ENCODE measurements at places on chromosomes 11 and 22.

- no peak for DNase-seq
These were observed 127.3 kb downstream of the FEZ1 start for GRCh38 chr11:125368757-125369156.

- DNase-seq, result peak; percentile 75
These were observed 107.9 kb upstream of the BMAL1 start for GRCh38 chr11:13169709-13170108.

DNA sequence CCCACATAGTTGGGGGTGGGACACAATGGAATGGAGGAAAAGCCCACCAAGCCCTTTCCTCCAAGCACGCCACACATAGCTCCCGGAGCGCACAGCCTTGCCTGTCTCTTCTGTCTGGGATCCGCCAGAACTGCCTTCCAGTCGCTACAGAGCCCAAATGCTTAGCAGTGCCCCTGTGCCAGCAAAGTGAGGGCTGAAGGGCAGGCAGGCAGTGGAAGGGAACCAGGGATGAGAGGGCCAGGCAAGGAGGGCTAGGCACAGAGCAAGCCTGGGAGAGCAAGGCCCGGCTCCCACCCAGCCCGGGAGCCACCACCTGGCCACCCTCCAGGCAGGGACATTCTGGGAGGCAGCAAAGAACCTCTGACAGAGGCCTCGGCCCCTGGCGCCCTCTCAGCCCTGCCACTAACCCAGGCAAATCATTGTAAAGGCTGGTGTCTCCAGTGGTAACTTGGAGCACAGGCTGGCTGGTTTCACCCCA is 32.5 kb downstream of the PPP2R1B start:
- DNase-seq, result no peak

- DNase-seq, result no peak
These were observed 22.7 kb downstream of the CELSR1 start for GRCh38 chr22:46514592-46515207.

GRCh38 chr11:96338910-96339705 is 3.9 kb downstream of the MAML2 start:
- DNase-seq, result no peak

DNA sequence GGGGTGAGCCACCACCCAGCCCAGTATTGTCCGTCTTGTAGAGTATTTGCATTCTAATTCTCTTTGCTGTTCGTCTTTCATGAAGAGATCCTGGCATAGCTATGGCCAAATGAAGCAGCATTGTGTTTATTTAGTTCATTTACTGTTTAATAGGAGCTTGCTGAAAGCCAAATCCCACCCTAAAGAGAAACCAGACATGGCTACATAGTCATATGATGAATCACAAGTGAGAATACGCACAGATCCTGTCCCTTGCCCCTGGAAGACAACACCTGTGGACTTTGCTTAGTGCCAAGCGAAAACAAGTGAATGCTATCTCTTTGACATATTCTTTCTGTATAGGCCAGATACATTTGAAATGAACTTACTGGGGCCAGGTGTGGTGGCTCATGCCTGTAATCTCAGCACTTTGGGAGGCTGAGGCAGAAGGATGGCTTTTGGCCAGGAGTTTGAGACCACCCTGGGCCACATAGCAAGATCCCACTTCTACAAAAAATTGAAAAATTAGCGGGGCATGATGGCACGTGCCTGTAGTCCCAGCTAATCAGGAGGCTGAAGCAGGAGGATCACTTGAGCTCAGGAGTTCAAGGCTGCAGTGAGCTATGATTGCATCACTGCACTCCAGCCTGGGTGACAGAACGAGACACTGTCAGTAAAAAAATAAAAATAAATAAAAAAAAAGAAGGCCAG is 5.1 kb upstream of the ARFGAP3 start:
- DNase-seq, result no peak

- DNase-seq, result no peak
These were observed at the start of gene B4GALNT4 for GRCh38 chr11:369336-370018. Gene B4GALNT4 (plus strand): TSS chr11:369499. CDS start chr11:369804, 305 bp downstream.

DNA sequence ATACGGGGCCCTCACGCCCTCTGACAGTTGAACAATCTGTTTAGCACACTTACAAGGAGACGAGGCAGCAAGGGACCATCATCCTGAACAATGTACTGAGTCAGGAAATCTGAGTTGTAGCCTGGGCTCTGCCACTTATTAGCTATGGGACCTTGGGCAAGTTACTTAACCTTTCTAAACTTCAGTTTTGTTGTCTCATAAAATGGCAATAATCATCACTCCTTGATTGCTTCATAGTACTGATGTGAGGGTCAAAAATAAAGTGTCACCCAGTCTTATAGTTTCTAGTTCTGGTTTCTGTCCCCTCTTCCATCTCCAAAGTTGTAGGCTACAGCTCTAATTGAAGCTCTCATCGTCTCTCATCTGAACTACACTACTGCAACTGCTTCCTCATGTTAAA is 46.7 kb downstream of the RELT start:
- DNase-seq, result no peak

DNA sequence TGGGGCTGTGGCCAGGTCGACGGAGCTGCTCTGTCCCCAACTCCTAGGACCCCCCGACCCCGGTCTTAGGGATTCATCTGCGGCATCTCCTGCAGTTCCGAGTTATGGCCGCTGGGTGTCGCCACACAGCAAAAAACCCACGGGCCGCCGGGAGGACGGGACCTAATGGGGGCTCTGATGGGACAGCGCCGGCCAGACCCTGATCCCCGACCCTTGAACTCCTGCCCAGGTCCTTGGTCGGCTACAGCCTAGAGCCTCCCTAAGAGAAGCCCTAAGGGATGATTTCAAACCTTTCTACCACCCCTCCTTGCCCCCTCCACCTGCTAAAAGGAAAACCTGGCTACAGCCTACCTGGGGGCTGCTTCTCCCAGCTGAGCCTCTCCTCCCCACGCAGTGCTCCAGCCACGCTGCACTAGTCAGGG is 30.8 kb upstream of the LRRC10B start:
- no peak for DNase-seq

GRCh38 chr11:15840966-15841365 is 515.4 kb downstream of the SOX6 start:
- DNase-seq, result no peak

- no peak for DNase-seq
These were observed 89.7 kb upstream of the KCNA4 start for GRCh38 chr11:30106222-30107181.

- DNase-seq, result no peak
These were observed 12.8 kb downstream of the BMAL1 start for GRCh38 chr11:13290221-13290980.

DNA sequence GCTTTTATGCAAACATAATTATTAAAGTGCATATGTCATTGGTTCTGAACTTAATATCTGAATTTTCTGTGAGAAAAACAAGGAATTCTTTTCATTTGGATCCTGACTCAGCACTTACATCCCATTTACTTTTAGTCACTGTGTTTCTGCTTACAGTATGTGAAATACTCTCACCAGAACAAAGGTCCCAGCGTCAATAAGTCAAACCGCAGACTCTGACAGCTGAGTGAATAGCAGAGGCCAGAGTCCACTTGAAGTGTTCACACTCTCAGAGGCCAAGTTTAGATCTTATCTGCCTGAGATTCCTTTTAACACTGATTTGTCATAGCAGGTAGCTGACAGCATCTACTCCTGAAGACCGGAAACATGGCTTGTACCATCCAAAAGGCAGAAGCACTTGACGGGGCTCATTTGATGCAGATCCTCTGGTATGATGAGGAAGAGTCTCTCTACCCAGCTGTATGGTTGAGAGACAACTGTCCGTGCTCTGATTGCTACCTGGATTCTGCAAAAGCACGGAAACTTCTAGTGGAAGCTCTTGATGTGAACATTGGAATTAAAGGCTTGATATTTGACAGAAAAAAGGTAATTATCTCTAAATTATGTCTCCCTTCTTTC is 14.6 kb downstream of the BBOX1 start:
- DNase-seq, result no peak

GRCh38 chr11:78190871-78191538 is 2.3 kb downstream of the USP35 start:
- no peak for DNase-seq

- no peak for DNase-seq
These were observed 28.4 kb upstream of the PITPNB start for GRCh38 chr22:27947448-27947847.

DNA sequence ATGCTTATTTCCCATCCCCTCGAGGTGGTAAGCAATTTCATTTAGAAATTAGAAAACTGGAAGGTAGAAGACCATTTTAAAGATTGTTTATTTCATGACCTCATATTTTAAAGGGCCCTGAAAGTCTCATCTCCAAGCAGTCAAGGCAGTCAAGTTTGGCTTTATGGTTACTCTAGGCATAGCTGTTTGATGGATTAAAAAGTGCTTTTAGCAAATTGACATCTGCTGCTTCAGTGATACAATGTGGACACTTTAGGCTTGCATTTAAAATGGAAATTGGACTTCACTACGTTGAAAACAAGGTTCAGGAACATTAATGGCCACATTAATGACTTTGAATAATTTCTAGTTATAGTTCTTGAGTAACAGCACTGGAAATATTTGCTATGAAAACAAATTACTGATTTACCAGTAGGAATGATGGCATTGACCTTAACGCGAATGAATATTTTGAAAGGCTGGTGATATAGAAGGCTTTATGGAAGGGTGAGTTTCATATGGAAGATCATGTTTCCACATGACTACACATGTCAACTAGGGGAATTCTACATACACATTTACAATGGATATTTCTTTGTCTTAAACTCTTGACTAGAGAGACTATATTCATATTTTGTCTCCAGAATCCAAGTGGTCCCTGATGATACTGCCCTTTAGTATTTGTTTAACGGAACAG is 873.5 kb downstream of the JRKL start:
- DNase-seq, result no peak

DNA sequence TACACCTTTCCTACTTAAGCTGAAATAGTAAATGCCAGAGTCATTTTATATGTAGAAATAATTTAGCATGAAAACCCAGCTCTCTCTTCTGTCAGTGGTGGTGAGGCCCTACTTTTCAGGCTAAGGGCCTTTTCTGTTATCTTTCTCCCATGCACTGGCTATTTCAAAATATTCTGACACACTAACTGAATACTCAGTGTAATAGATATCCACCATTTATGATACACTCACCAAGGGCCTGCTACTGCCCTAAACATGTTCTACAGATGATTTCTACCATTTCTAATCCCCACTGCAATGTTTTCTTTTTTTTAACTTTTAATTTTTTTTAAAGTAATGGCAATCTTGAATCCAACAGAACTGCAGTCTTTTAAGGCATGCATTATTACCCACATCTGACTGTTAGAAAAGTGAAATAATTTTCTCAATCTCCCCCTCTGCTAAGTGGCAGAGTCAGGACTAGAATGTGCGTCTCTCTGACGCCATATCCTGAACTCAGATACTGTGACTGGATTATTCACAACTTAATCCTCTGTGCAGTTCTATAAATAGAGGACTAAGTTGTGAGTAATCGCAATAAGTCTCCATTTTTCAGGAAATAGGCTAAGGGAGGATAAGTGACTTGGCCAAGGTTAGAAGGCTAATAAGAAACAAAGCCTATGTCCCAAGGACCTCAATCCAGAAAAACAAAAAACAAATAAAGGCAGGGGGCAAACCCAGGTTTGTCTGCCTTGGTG is 44.0 kb downstream of the GRAMD1B start:
- peak; percentile 81 for DNase-seq

DNA sequence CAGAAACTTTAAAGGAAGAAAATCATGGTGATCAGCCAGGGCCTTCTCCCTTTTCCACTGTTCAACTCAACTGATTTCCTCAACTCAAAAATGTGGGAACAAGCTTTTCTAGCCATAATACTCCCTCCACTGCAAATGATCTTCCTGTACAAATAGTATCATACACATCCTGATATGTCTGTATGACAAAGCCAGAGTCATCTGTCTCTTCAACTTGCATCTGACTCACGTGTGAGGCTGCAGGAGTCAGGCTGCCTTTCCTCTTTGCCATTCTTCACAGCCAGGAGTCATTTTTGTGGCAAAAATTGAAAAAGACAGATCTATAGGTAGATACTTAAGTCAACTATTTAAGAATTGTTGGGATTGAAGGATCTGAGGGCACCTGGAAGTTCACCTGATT is 13.3 kb downstream of the PATZ1 start:
- no peak for DNase-seq

DNA sequence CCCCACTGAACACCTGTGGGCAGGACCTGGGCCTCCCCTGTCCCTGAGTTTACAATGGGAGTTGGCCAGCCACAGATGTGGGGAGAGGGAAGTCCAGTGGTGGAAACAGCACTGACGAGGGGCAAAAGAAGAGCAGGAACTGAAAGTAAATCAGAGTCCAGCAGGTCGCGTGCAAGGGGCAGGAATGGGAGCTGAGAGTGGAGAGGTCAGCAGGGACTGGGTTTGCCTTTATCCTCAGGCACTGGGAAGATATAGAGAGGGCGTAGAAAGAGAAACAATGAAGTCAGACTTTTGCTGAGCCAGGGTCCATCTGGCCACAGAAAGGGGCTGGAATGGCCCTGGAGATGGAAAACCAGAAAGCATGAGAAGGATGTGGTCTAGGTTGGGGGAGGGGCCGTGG is 8.5 kb downstream of the P2RY6 start:
- no peak for DNase-seq

DNA sequence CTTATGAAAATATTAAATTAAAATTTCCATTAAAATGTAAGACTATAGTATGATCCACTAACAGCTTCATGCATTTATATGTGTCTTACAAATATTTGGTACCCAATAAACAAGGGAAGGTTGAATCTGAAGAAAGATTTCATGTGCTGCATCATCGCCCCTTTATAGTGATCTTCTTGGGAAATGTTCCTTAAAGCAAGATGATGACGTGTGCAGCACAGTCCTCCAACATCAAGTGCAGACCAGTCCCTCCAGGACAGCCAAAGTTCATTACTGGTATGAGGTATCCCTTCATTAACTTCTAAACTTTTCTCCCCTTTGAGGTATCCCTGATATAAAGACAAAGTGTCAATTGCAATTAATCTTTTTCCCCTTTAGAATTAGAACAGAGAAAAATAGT is 567.0 kb downstream of the METTL15 start:
- DNase-seq, result no peak

GRCh38 chr11:121590772-121591404 is 138.1 kb upstream of the SORL1-AS1 start:
- DNase-seq, result no peak

DNA sequence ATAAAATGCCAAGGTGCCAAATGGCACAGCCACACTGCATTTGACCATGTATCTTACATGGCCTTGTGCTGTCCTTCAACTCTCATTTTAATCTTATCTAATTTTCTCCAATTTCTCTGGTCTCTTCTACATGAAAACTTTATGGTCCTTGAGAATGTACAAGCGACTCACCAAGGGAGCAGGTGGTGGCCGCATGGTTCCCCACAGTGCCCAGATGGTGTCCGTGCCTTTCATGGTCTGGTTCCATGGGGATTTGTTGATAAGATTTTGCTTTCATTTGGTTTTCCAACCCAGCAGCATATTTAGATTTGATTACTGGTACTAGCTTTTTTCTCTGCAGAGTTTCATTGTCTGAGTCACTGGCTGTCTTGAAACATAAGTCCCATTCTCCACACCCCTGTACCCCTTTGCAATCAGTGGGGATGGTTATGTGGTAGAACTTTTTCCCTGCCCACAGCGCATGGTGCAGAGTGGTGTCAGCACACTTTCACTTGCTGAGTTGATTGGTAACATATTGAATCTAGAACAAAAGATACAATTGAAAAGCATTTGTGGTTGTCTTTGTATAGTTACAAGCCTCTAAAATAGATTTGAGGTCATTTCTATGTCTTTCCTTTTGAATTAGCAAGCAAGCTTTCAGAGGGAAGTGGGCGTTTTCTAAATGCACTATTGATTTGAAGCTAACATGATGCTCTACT is 24.1 kb downstream of the ZNRF3 start:
- DNase-seq, result no peak

GRCh38 chr22:28799606-28800307 is 612 bp downstream of the XBP1 start:
- peak; percentile 5 for DNase-seq

- DNase-seq, result no peak
These were observed 55.2 kb downstream of the SC5D start for GRCh38 chr11:121347813-121348212.
